ENCODE measurements at places on chromosomes 3 and 15.

- DNase-seq: no peak
Observed at GRCh38 chr15:80480909-80481308, 76.7 kb downstream of the ARNT2 start.

GRCh38 chr3:8766148-8766547 is 3.3 kb downstream of the OXTR start:
- no peak for DNase-seq

DNA sequence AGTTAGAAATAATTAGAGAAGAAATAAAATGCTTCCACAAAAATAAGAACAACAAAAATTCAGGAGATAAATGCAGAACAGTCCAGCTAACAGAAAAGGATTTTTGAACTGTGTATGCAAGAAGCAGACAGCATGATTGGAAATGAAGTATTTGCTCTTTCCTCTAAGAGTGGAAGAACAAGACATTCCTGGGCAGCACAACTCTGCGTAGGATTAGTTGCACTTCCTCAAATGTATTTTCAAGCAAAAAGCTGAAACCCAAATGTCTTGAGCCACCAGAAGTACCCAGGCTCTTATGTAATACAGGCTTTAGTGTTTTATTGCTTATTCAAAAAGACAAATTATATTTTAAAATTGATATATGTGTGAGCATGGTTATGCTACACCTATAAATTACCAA is 127.2 kb downstream of the ZBTB20 start:
- DNase-seq: no peak

DNA sequence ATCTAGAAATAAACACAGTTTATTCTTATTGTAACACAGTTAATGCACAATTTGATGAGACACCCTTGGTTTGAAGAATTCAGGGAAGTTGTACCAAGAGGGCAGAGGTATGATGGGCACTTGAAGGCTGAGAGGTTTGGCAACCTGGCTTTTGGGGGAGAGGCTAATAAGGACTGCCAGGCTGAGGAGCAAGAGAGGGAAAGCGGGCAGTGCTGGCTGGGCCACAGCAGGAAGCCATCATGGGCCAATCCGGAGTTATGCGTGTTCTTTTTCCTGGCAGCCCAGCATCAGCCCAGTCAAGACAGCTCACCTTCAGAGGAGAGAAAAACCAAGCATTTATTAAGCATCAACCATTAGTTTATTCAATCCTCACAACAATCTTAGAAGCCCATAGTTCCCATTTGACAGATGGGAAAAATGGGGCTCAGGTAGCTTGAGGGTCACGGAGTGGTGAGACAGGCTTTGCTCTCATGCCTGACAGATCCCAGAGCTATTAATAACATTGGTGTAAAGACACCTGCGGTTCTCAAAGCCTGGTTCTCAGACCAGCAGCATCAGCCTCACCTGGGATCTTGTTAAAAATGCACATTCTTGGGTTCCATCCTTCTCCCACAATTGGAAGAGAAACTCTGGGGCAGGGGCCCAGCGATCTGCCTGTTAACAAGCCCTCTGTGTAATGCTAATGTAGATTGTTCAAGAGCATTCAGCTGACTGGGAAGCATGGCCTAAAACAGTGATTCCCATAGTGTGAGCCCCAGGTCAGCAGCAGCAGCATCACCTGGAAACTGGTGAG is 183.7 kb downstream of the NTRK3 start:
- no peak for DNase-seq

DNA sequence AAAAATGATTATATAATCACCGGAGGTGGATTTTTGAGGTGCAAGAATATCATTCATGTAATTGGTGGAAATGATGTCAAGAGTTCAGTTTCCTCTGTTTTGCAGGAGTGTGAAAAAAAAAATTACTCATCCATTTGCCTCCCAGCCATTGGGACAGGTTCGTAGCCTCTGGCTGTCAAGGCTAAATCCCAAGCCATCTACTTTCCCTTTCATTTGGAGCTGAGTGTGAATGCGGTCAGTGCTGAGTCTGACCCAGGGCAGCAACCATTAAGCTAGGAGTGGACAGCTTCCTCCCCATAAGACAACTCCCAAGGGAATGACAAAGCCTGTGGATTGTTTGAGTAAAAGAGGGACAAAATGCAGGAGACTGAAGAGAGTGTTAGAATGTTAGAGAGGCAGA is 33.6 kb downstream of the PARP14 start:
- DNase-seq: no peak

DNA sequence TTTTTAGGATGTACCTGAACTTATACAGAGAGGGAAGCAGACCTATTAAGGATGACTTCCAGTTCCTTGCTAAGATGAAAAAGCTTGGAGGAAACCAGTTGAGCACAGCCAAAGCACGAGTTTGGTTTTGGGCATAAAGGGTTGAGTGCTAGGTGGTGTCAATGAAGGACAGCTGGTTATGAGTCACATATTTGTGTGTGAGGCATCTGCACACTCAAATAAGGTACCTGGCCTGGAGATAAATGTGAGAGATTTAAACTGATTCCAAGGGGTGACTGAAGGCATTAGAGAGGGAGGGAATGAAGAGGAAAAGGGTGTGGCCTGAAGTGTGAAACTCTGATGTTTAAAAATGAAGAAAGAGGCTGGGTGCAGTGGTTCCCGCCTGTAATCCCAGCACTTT is 486.7 kb downstream of the DIPK2A start:
- no peak for DNase-seq

DNA sequence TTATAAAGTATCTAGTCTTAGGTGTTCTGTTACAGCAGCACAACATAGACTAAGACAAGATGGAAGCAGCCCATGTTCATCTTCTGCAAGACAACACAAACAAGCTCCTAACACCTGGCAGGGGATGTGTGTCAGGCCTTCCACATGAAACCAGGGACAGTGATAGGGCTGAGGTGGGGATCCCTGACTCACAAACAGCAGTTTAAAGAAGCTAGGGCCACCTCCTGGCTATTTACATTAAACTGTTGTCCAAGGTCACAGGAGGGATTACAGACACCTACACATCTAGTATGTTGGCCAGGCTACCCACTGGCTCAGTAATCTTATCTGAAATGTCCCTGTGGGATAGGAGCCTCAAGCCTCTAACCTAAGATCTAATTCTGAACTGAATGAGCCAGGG is 211.3 kb downstream of the MINAR1 start:
- DNase-seq: no peak

DNA sequence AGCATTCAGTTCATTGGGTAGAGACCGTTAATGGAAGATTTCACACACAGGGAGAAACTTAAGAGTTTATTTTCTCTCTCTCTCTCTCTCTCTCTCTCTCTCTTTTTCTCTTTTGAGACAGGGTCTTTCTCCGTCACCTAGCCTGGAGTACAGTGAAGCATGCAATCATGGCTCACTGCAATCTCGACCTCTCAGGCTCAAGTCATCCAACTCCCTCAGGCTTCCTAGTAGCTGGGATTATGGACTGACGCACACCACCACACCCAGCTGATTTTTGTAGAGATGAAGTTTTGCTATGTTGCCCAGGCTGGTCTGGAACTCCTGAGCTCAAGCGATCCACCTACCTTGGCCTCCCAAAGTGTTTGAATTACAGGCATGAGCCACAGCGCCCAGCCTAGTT is 1.6 kb downstream of the WDR72 start:
- DNase-seq: no peak

- no peak for DNase-seq
Observed at GRCh38 chr3:170697908-170698307, 112.0 kb upstream of the SLC7A14 start.

GRCh38 chr3:73206030-73206429 is 144.6 kb downstream of the EBLN2 start:
- DNase-seq: no peak

DNA sequence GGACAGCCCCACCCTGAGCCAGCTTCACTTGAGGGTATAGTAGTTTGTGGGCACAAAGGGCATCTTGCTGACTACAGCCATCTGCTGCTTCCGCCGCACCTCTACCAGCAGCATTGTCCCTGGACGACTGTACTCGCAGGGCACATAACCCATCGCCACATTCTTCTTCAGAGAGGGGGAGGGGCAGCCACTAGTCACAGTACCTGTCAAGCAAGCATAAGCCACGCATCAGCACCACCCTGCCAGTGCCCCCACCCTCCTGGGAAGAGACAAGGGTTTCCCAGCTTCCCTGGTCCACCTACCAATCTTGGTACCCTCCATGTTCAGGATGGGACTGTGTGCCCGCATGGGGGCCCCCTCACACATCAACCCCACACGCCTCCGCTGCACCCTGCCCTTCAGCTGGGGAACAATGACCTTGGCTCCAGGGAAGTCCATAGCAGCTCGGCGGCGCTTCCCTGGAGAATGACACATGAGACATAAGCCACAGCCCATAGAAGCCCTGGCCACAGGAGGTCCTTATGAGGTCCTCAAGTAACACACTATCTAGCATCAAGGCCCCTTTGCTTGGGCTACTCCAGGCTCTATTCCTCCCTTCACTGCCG is 4.7 kb downstream of the AMT start:
- DNase-seq: no peak
